ENCODE measurements at places on chromosomes 1 and 21. TPM values are rescaled to one million over a fixed set of nuclear protein-coding genes. Genes with fewer than 3 reads are reported as not detected.
A peak's percentile ranks its signal among the peaks of the same experiment; 100 is the strongest.

The PRDM16 gene
- 3.0 TPM for polyA plus RNA-seq

The SLAMF6 gene
- polyA plus RNA-seq, result not detected

The LINGO4 gene
- 0.32 TPM for polyA plus RNA-seq

The WNT3A gene
- not detected for polyA plus RNA-seq

The KIRREL1 gene
- polyA plus RNA-seq, result 13.7 TPM

The NUDT4B gene
- polyA plus RNA-seq, result not detected

GRCh38 chr1:156399355-156400125 lies 30.5 kb downstream of the RHBG start:
- H3K27ac ChIP-seq, result no peak overlapping the region
- H3K4me3 ChIP-seq, result no peak overlapping the region
- no peaks in the 10 kb centered on the region for H3K27me3 ChIP-seq
- no peaks in the 10 kb centered on the region for H3K36me3 ChIP-seq
- DNase-seq, result no peak
- no peaks in the 10 kb centered on the region for H3K4me1 ChIP-seq

DNA sequence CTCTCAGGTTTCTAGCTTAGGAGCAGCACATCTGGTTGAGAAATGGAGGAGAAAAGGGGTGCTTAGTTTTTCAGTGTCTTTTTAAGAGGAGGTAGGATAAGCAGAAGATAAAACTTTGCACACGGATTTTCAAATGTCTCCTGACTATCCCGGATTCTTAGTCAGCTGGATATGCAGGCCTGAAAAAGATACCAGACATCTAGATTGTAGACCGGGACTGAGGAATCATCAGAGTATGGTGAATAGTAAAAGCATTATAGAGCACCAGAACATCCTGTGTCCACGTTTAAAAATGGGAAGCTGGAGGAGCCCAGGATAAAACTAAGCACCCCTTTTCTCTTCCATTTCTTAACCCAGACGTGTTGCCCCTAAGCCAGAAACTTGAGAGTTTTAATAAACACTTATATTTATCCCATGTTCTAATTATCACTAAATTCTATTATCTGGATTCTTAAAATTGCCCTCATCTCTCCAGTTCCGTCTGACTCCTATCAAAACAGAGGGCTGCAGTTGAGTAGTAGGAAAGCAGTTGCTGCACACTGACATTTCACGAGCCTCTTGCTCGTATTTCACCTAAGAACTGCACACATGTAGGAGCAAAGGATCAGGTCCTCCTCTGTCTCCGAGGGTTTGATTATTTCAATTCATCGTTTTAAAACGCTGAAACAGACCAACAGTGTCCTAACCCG lies 609 bp downstream of the PIGK start:
- peak overlapping the region; percentile 27 for H3K27ac ChIP-seq
- no peaks in the 10 kb centered on the region for H3K27me3 ChIP-seq
- H3K4me3 ChIP-seq, result peak overlapping the region; percentile 87
- no peaks in the 10 kb centered on the region for H3K36me3 ChIP-seq
- no peak for DNase-seq

DNA sequence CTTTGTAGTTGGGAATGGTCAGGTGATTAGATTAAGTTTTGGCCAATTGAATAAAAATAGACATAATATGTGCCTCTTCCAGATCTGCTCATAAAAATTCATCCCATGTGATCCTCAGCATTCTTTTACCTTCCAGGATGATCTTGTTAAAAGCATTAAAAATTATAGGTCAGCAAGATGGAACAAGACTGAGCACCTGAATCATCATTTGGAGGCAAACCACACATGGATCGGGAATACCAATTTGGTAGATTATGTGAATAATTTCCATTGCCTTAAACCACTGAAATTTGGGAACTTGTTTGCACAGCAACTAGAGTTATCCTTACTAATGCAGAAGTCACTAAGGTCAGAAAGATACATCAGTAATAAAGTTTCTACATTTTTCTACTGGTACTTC lies 681.4 kb upstream of the ADGRL2 start:
- no peak overlapping the region for H3K27ac ChIP-seq
- H3K4me1 ChIP-seq, result no peaks in the 10 kb centered on the region
- no peaks in the 10 kb centered on the region for H3K27me3 ChIP-seq
- H3K4me3 ChIP-seq, result no peak overlapping the region
- no peak for DNase-seq

DNA sequence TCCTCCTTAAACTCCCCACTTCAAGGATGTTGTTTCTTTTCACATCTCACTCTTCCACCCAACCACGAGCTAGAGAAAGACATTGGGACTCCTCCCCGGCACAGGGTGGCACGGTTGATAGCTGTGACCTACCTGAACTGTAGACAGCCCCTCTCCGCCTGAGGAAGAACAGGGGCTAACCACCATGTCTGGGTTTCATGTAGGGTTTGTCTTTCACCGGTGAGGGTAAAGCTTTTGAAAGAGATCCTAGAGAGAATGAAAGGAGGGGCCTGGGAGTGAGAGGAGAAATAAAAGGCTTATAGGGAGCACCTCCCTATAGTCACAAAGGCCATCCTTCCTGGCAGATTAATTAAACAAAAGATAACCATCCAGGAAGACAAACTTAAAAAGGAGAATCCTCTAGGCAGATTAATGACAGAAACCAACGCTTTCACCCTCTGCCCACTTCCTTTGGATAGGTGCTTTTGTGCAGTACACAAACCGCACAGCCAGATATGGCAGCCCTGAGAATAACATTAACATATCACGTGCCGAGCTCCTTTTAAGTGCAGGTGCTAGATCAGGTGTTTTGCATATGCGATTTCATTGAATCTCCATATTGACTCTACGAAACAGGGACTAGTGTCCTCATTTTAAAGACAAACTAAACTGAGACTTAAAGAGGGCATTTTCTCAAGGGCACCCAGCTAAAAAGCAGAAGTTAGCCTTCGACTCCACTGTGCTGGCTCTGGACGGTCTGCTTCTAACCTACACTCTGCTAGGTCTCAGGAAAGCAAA lies 178.1 kb upstream of the RUNX1 start:
- H3K36me3 ChIP-seq, result no peaks in the 10 kb centered on the region
- H3K4me3 ChIP-seq, result no peak overlapping the region
- no peak overlapping the region for H3K27ac ChIP-seq
- H3K4me1 ChIP-seq, result no peaks in the 10 kb centered on the region

GRCh38 chr1:227357171-227357926 lies 39.1 kb upstream of the CDC42BPA start:
- H3K27me3 ChIP-seq, result no peaks in the 10 kb centered on the region
- H3K36me3 ChIP-seq, result no peaks in the 10 kb centered on the region
- H3K4me1 ChIP-seq, result peaks cover 9% of the 10 kb centered on the region
- H3K4me3 ChIP-seq, result no peak overlapping the region

GRCh38 chr1:29698033-29698432 lies 461.7 kb downstream of the PTPRU start:
- no peak overlapping the region for H3K27ac ChIP-seq
- no peaks in the 10 kb centered on the region for H3K27me3 ChIP-seq
- no peak overlapping the region for H3K4me3 ChIP-seq

DNA sequence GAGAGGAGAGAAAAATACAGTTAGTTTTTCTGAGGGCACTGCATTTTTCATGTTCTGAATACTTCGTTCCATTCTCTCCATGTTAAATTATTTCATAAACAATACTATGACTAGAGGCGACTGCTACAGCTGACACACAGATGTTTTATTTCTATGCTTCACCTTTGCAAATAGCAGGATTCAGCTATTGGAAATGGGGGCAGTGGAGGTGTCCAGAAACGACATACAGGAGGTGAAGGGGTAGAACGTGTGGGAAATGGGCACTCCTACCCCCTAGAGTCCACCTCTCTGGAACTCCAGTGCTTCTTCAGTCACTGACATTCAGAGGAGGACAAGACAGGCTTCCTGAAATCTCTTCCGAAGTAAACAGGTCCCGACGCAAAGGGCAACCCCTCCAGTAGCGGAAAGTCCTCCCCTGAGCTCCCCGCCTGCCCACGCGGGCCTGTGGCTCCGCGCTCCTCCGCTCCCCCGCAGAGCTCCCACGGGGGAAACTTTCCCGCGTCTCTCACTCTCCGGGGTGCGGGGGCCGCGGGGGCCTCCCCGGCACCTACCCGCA lies 480 bp downstream of the DPYD start:
- H3K27ac ChIP-seq, result peak overlapping the region; percentile 89
- no peaks in the 10 kb centered on the region for H3K4me1 ChIP-seq
- peak overlapping the region; percentile 95 for H3K4me3 ChIP-seq
- peak; percentile 53 for DNase-seq
- H3K27me3 ChIP-seq, result no peaks in the 10 kb centered on the region
- H3K36me3 ChIP-seq, result no peaks in the 10 kb centered on the region

- H3K27me3 ChIP-seq, result no peaks in the 10 kb centered on the region
- DNase-seq, result no peak
- H3K27ac ChIP-seq, result no peak overlapping the region
These were observed 104.7 kb downstream of the AKT3 start for GRCh38 chr1:243745356-243745755.

DNA sequence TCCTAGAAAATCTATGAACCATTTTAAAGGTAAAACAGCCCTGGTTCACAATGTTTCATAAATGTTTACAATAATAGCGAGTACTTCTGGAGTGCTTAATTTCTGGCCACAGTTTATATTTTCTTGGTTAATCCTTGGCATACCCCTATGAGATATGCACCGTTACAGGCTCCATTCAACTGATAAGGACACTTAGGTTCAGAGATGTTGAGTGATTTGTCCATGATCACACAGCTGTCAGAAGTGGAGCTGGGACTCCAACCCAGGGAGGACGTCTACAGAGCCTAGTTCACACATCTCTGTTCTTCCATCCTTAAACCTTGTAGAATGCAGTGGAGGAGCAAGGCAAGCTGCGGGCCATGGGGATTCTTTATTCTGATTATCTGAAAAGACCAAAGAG lies 48.4 kb upstream of the RUNX1 start:
- no peak overlapping the region for H3K27ac ChIP-seq
- no peaks in the 10 kb centered on the region for H3K36me3 ChIP-seq
- no peaks in the 10 kb centered on the region for H3K4me1 ChIP-seq

DNA sequence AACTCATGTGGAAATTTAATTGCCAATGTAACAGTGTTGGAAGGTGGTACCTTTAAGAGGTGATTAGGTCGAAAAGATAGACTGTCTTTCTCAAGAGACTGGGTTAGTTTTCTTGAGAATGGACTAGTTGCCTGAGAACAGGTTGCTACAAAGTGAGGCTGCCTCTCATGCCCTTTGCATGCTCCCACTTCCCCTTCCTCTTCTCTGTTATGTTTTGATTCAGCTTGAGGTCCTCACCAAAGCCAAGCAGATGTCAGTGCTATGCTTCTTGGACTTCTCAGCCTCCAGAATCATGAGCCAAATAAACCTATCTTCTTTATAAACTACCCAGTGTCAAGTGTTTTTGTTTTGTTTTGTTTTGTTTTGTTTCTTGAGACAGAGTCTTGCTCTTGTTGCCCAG lies 187.0 kb upstream of the RUNX1 start:
- no peak overlapping the region for H3K4me3 ChIP-seq
- H3K27me3 ChIP-seq, result no peaks in the 10 kb centered on the region
- no peaks in the 10 kb centered on the region for H3K36me3 ChIP-seq
- DNase-seq, result no peak
- no peak overlapping the region for H3K27ac ChIP-seq

DNA sequence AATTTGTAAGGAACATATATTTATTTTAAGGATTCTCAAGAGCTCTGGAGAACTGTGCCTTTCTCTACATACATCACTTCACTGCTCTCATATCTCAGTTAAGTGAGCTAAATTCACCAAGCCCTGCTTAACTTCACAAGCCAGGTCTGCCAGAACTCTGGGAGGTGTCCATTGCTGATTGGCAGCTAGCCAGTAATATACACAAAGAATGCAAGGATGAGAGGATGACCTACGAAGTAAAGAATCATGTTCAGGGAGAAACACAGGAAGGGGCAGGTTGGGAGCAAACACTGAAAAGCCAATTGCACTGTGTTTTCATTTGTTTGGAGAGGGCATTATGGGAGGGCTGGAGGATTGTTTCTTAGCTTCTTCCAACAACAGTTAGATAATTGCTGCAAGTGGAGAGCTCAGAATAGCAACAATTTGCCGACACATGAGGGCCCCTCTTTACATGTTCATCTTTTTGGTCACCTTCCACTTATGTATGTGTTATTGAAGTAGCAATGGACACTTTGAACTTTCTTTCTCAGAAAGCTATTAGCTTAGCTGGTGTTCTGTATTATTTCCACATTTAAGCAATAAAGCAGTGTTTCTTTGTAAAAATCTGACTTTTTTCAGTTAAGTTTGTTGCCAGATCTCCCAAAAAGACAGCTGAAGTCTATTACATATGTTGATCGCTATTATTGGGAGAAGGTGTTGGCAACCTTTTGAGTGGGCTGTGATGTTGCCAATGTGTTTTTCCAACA lies 254.8 kb downstream of the LTN1 start:
- no peak overlapping the region for H3K4me3 ChIP-seq
- no peak overlapping the region for H3K27ac ChIP-seq
- no peaks in the 10 kb centered on the region for H3K4me1 ChIP-seq
- H3K27me3 ChIP-seq, result no peaks in the 10 kb centered on the region
- no peaks in the 10 kb centered on the region for H3K36me3 ChIP-seq

DNA sequence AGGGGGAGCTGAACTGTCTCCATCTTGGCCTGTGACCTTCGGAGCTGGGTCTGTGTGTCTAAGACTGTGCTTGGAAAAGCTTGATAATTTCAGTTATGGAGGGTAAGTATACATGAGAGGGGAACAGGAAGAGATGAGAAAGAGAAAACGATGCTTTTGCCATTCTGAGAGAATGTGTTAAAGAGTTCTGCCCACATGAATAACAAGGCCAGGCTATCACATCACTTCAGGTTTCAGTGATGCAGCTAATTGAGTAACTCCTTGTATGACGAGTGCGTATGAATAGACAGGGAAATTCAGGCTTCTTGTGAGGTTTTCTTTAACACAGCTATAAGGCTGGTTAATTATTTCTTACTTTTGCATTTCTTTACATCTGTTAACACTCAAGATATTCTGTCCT lies 81.0 kb downstream of the PLPPR5 start:
- no peaks in the 10 kb centered on the region for H3K36me3 ChIP-seq
- no peak for DNase-seq
- H3K27ac ChIP-seq, result no peak overlapping the region

All from kidney (tissue), 22 donors.